Activated naive CD4-positive, alpha-beta T cell (primary cell): ENCODE measurements at places on chromosomes 12 and 14.

DNA sequence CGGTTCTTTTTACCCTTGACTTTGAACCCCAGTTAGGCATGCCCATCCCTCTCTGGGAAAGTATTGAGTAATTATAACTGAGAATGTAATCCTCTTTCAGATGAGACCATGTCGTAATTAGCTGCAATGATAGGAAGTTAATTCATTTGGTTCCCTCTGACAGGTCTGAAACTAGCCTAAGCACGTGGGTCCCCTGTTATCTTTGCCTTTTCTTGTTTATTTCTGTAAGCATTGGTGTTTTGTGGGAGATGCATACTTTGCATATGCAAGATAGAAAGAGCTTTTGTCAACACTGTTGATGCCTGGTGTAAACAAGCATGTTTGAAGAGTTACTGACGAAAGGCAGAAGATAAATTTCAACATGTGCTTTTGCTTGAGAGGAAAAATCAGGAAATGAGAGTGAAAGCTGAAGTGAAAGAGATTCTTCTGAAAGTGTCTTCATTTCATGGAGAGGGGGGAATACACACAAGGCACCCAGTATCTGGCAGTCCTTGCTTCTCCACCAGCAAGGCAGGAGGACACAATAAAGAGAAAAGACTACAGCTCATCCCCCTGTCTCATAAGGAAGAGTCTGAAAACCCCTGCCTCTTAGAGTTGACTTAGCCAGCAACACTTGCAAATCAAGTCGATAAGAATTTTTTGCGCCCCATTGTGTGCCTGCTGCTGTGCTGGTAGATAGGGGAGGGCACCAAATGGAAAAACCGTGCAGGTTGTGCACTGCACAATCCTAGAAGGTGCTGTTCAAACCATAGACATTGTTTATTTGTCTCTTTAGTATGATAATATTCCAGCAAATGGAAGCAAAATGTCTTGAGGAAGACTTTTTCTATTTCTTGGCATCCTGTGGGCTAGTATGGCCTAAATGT lies 77.8 kb downstream of the SLC24A4 start:
- no peak for DNase-seq

DNA sequence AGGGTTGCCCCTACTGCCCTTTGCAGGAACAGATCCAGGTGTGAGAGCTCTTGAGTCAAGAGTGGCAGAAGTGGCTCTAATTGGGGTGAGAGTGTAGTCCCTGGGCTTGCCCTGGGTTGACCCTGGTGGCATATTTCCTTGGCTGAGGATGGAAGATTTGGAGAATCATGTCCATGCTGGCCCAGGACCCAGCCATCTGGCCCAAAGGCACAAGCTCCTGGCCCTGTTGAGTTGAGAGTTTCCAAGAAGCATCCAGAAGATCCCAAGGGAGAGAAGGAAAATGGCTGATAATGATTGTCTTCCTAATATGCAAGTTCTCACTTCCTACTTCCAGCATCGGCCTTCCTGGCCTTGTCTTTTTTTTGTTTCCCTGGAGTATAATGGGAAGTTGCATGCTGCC lies 55.5 kb upstream of the SRSF5 start:
- no peak for DNase-seq

GRCh38 chr12:46082490-46083200 lies 92.3 kb upstream of the SCAF11 start:
- no peak for DNase-seq

- no peak for DNase-seq
Observed at GRCh38 chr14:72839753-72840607, 53.9 kb downstream of the DPF3 start.

GRCh38 chr12:6734506-6735387 lies 10.9 kb downstream of the COPS7A start:
- DNase-seq: no peak
